NB4 (cell line): ENCODE measurements at places on chromosomes 4 and X.

- DNase-seq = peak; percentile 41
These were observed 12.3 kb upstream of the XPNPEP2 start for GRCh38 chrX:129726307-129727111.

DNA sequence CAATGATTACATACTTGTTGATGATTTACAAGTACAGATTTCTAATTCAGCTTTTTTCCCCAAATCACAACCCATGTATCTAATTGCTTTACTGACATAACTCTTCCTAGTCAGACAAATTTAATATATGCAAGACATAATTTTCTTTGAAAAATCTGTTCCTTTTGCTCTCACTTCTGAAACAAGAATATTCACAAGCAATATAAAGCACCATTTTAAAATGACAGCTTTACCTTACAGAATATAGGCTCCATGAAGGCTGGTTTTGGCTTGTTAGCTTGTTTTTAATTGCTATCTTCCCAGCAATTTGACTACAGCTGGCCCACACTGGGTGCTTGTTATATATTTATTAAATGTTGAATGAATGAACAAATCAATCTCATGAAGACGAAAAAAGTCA, 24.5 kb downstream of the GPM6A start:
- DNase-seq = no peak

DNA sequence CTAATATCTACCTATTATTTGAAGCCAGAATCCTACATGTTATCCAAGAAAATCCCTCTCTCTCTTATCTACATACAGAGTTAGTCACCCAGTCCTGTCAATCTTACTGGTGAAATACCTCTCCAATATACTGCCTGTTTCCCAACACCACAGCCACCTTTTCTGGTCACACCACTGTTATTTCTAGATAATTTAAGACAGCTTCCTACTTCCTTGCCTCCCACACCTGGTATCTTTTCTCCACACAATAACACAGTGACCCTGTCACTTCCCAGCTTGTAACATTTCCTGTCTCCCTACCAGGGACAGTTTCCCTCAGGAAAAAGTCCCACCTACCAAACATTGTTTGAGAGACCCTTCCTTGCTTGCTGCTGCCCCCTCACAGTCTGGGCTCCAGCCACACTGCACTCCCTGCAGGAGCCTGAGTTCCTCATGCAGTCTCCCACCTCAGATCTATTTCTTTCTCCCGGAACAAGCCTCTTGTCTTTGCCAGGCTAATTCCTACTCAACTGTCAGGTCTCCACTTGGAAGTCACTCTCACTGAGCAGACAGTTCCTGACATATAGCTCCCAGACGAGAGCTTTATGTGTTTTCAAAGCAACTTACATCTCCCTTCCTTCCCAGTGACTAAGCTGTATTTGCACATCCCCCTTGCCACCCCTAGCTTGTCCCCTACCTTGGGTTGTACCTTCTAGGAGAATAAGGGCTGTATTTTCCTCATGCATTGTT, 73.6 kb upstream of the QRFPR start:
- DNase-seq = no peak

- DNase-seq = no peak
These were observed 111.6 kb upstream of the NKX1-1 start for GRCh38 chr4:1517592-1518411.

GRCh38 chr4:74109870-74110605, 11.0 kb upstream of the CXCL2 start:
- DNase-seq = no peak

DNA sequence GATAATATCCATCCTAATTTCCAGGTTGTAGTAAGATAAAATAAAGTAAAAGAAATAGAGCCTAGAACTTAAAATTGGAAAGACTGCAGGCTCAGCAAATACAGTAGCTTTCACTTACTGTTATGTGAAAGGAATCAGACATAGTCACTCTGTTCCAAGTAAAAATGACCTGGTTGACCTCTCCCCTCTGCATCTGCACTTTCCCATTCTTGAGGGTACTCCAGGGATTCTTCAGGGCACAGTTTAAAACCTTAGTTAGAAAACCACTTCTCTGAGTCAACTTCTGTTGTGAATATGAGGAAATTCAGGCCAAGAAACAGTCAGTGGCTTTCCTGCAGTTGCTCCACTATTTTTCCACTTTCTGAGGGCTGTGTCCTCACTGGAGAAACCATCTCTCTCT, 42.9 kb downstream of the FRAS1 start:
- no peak for DNase-seq

GRCh38 chr4:6876440-6876839, 33.2 kb upstream of the TBC1D14 start:
- DNase-seq = no peak

DNA sequence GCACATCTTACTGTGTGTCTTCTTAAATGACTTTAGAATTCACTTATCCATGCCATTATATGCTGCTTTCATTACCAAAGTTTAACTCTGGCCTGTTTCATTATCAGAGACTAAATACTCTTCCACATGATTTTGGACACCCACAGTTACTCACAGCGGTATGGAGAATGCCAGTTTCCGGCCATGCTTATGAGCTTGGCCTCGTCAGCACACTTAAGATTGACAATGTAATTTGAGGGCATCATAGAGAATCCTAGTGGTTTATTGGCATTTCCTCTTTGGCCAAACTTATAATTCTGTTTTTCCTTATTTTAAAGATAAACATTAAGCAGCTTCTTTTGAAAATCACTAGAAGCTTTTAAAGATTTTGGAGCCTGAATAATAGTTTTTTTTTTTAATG, 104.5 kb downstream of the IRF2 start:
- no peak for DNase-seq

- no peak for DNase-seq
These were observed 34.9 kb downstream of the NOCT start for GRCh38 chr4:139050446-139050845.

- no peak for DNase-seq
These were observed 68.3 kb downstream of the SLIT2 start for GRCh38 chr4:20319825-20320612.

- DNase-seq = no peak
These were observed 81.4 kb upstream of the TRIM2 start for GRCh38 chr4:153122855-153123254.

- no peak for DNase-seq
These were observed 239.5 kb downstream of the PRDM5 start for GRCh38 chr4:120682981-120683380.

GRCh38 chrX:39645178-39645895, 452.4 kb downstream of the BCOR start:
- DNase-seq = peak; percentile 71

DNA sequence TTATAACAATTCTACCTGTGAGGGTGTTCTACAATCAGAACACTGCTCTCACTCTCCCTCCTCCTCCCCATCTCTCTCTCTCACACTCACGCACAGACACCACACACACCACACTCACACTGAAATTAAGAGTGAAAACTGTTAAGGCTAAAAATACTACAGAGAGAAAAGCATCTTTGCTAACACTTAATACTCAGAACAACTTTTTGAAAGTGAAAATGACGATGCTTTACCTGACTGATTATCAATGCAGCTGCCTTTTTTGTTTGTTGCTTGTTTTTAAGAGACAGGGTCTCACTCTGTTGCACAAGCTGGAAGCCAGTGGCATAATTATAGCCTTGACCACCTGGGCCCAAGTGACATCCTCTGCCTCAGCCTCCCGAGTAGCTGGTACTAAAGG, 222.4 kb downstream of the APBB2 start:
- no peak for DNase-seq
